ENCODE measurements at places on chromosomes 11 and 22. TPM values are rescaled to one million over a fixed set of nuclear protein-coding genes. Genes with fewer than 3 reads are reported as not detected.

- no peak for DNase-seq
These were observed 44.4 kb downstream of the DCDC1 start for GRCh38 chr11:31325160-31325559.

C11orf42 gene
- not detected for total RNA-seq

GRCh38 chr22:38707346-38707745, 1.6 kb downstream of the GTPBP1 start:
- no peak for DNase-seq

UPK2 gene
- total RNA-seq: 0.86 TPM

PAFAH1B2 gene
- total RNA-seq: 84.5 TPM

DNA sequence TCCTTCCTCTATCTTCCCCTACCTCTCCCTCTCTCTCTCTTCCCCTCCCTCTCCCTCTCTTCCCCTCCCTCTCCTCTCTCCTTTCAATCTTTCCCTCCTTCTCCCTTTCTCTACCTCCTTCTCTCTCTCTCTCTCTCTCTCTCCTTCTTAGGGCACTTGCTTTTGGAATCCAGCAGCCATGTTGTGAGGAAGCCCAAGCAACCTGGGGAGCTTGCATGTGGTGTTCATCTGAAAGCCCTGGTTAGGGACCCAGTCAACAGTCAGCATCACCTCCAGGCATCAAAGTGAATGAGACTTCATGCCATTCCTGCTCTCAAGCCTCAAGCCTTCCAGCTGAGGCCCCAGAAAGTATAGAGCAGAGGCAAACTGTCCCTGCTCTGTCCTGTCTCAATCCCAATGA, 65.6 kb upstream of the SHISAL1 start:
- DNase-seq: no peak

DNA sequence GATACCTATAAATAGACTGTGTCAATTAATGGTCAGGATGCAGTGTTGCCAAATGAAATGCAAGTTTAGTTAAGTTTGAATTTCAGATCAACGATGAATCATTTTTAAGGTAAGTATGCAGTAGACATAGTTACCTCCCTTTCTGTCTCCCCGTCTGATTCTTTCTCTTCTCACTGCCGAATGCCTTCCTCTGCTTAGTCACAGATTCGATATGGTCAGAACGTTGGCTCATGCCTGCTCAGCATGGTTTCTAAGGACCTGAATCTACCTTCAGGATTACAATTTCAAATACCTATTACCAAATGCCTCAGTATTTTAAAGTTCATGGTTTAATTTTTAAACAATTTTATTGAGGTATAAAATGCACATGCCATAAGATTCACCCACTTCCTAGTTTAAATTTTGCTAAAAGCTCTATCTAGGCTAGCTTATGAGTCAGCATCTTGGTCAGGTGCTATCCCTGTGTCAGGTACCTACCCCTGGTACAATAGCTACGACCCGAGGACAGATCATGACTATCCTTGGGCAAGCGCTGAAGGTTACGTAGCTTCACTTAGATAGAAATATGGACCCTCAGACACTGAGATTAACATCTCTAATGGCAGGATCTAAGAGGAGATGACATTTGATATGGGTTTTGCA, 78.2 kb upstream of the SPON1 start:
- DNase-seq: no peak

PDE2A gene
- total RNA-seq: not detected

Data from osteocyte (in vitro differentiated cells).